ENCODE measurements at places on chromosomes 3 and 15.
A peak's percentile ranks its signal among the peaks of the same experiment; 100 is the strongest.

DNA sequence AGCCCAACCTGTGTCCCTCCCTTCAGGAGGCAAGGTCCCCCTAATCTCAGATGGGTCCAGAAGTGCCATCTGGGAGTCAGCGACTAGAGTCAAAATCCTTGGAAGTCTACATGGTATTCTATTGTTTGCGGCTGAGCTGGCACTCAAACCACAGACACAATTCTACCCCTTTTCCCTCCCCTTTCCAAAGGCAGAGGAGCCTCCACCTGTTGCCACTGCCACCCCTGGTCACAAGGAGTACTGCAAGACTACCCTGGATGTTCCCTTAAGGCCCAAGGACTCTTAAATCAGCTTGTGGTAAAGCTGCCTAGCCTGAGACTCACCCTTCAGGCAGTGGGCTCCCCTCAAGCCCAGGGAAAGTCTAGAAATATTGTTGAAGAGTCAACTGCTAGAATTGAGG, 4.3 kb upstream of the OR5H6 start:
- no peak for DNase-seq

DNA sequence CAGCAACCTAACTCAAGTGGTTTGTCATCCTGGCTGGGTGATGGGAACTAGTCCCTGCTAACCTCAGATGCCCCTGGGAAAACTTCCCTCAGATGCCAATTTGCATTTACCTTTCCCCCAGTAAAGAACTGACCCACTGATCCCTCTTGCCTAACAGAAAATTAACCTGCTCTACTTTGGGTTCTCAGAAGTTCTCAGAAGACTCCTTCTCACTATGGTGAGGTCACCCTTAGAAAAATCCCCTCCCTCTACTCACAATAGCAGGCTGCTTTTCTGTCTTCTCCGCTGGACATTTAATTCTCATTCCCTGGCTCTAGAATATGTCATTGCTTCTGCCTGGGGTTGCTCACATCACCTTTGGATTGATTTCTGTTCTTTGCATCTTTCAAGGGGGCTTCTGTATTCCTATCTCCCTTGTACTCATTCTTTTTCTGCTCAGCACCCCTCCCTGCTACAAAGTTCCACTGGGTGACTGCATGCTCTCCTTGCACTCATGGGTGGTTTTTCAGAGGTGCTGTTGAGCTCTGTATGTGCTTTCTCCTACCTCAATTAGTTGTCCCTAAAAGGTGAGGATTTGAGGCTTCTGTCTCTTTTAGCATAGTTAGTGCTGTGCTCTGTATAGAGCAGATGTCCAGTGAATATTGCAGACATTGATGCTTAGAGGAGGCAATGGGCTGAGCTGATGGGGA, 869 bp downstream of the PLA1A start:
- DNase-seq: no peak

- DNase-seq: no peak
Observed at GRCh38 chr3:877001-877400, 215.8 kb upstream of the CNTN6 start.

DNA sequence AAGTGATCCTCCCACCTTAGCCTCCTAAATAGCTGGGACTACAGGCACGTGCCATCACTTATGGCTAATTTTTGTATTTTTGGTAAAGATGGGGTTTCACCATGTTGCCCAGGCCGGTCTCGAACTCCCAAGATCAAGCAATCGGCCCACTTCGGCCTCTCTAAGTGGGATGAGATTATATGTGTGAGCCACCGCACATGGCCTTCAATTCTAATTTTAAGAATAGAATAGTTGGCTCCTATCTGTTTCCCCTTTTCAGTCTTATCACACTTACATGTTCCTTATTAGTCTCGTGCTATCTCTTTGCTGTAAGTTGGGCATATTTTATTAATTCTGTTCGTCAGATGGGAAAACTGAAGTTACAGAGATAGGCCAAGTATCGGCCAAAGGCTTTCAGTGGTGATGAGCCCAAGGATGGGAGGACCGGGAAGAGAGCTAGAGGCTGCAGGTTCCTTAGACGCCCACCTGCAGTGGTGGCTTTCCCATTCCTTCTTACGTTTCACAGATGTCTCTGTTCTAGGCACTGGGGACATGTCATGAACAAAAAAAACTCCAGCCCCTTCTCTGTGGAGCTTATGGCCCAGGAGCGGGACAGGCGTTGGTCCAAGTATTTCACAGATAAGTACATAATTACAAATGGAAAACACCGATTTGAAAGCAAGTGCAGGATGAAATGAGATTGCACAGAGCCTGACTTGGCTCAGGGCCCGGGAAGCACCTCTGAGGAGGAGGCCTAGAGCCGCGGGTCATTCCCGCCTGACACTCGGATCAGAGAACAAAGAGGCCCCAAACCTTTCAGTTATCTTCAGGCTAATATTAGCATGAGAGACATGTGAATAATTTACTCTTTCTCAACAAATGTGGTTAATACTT, 91.1 kb upstream of the KLF13 start:
- no peak for DNase-seq

DNA sequence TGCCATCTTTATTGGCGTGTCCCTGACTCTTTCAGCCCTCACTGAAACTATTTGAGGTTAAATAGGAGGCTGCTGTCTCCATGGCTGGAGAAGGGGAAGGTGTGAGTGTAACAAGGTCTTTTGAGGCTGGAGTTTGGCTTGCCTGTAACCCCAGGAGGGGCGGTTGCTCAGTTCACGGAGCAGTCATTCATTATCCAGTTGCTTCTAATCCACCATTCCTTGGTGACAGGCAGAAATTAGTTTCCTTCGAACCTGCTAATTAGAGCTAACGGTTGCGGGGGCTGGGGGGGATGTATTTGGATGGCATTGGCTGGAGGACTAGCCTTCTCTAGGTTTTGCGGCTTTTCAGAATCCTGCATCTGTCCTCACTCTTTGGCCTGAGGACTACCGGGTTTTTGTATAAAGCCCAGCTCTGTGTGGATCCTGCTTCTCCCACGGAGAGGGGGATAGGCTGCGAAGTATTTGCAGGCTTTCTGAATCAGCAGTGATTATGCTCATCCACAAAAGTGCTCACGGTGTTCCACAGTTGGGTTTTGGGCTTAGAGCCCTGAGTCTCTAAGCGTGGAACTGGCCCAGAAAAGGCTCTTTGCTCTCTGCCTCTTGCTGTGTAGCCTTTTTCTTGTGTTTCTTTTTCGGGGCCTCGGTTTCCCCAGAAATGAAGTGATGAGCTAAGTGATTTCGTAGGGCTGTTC, 18.6 kb downstream of the FGD5 start:
- DNase-seq: no peak

DNA sequence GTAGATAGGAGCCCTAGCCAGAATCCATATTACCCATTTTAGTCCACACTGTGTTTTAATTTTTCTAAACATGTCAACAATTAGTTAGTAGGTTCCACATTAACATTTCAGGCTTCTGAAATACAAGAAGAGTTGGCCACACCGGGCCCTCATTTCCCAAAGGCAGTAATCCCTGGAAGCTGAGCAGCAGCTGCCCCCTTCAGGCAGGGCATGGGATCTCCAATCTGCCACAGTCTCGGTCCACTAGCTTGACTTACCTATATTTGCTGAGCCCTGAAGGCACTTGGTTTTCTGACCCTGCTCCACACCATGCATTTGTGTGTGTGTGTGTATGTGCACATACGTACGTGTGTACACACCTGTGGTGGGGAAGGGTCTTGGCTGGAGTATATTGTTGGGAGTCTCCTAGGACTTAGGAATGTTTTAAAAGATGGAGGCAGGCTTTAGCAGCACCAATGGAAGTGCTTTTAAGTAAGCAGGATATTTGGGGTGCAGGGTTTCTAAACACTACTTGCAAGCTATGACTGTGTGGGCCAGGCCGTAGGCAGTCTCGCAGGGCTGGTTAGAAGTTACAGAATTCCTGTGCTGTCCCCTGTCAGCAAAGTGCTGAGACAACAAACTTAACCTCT, 71.2 kb upstream of the SOX14 start:
- no peak for DNase-seq

GRCh38 chr15:72706266-72706665, 20.3 kb downstream of the BBS4 start:
- no peak for DNase-seq

GRCh38 chr3:172750069-172750367, 508 bp upstream of the ECT2 start:
- DNase-seq: no peak

- no peak for DNase-seq
Observed at GRCh38 chr3:40645883-40646282, 121.1 kb downstream of the ZNF621 start.

- no peak for DNase-seq
Observed at GRCh38 chr15:90322538-90322937, 29.5 kb upstream of the ZNF774 start.

DNA sequence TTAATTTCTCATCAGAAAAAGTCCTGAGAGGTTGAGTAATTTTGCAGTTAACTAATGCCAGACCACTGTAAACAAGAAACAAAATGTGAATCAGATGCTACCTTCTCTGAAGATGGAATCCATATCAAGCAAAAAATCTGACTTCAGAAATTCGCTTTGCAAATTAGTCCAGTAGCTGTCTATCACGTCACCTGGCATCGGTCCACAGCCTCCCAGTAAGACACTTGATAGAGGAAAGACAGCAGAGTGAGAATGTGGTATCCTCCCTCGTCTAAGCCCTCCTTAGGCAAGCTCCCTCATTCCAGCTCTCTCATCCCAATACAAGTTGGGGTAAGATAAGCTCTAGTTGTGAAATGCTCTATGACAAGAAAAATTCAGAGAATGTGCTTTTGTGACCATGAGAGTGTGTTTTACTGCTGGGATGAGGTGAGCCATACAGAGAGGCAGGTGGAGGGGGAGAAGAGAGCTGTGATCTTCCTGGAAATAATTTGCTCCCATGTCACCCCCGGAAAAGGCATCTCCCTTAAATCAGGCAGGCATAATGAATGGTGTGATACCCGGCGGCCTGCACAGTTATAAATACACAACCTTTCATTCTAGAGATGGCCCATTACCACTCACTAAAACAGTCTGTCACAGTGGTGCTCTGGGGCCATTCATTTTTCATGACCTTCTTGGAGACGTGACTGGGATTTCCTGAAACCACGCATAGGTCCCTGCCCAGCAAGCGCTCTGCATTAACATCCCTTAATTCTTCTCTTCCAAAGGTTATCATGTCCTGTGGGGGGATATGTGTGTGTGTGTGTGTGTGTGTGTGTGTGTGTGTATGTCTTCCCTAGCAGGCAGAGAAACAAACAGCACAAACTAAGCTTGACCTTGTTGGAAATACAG, 602.0 kb upstream of the KCNMB2 start:
- DNase-seq: no peak

DNA sequence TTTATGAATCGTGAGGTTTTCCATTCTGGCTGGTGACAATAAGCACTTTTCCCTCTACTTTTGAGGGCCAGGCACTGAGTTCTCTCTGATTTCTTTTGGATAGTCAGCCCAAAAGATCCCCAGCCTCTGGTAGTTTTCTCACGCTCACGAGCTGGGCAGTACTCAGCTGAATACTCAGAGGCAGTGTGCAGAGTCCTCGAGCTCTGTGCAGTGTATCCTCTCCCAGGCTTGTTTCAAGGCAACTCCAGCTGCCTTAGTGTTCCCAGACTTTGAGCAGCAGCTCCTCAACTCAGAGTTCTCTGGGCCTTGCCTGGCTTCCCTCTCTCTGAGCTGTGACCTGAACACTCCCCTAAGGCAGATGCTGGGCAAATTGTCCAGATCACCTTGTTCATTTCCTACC, 59.1 kb upstream of the IQSEC1 start:
- DNase-seq: no peak

- DNase-seq: no peak
Observed at GRCh38 chr3:123397921-123398785, 50.7 kb downstream of the ADCY5 start.

GRCh38 chr3:180362081-180362480, 239.9 kb upstream of the TTC14 start:
- DNase-seq: no peak

- DNase-seq: no peak
Observed at GRCh38 chr3:177452831-177453450, 255.7 kb upstream of the TBL1XR1 start.

GRCh38 chr3:169764312-169764881, 463 bp downstream of the TERC start:
- DNase-seq: peak; percentile 60

- DNase-seq: no peak
Observed at GRCh38 chr3:151393941-151394340, 9.4 kb upstream of the P2RY12 start.

DNA sequence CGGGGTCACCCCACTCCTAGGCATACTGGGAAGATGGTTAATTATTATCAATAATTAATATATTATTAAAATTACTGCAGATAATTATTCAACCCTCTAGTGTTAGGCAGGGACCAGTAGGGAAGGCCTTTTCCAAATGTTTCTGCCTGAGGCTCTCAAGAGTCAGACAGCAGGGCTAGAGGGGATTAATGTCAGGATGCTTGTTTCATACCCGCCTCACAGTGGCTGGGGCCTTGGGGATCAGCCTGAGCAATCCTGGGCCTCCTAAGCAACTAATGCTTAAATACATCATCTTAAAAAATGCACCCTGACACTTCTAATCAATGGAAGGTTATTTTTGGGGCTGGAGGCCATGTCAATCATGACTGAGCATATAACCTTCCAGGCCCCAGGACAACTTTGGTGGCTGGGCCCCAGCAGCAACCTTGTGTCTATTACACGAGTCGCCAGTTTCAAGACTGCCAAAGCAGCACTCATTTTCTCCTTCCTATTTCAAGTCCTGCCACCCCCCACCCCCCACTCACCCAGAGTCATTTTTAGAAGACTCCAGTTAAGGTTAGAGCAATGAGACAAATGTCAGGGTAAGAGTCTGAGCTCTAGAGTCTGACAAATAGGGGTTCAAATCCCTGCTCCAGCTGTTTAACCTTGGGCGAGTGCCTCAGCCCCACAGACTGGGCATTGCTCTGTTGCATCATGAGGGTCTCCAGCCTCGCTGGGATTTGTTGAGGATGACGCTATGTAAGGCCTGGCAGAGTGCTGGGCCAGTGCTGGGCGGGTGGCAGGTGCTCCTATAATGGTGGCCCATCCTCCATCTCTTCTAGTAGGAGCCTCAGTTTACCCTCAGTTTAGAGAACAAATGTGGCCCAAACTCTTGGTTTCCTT, 6.1 kb downstream of the AMOTL2 start:
- no peak for DNase-seq

DNA sequence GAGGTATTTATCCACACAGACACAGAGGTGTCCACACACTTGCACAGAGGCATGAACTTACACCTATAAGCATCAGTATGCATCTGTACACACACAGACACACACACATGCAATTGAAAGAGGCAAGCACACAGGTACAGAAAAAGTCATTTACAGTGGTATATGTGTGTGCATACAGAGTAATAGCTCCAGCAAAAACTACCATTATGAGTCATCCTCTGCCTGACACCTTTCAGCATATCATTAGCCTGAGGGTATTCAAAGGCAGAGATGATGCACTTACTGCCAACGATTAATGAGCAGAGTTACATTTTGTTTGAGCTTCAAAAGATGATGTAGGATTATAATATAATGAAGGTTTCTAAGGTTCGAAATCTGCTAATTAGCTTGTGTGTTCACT, 100.3 kb upstream of the TPRG1 start:
- peak; percentile 30 for DNase-seq

All from CD4-positive, alpha-beta T cell treated with Interleukin-15 for 4 hours (primary cell).